PC-3 (cell line): ENCODE measurements at places on chromosomes 6 and 20. TPM values are rescaled to one million over a fixed set of nuclear protein-coding genes. Genes with fewer than 3 reads are reported as not detected.

SLC17A3 gene
- total RNA-seq = not detected in 2 replicates

NKX2-4 gene
- not detected in 2 replicates for total RNA-seq

SIRPA gene
- total RNA-seq = 12.8 and 17.3 TPM in 2 replicates

KCNQ5 gene
- 0.17 TPM in 1 of 2 replicates, not detected in the other for total RNA-seq

COL9A3 gene
- 14.3 and 17.7 TPM in 2 replicates for total RNA-seq

HIVEP2 gene
- 9.1 and 11.9 TPM in 2 replicates for total RNA-seq

SUMO4 gene
- 0.69 TPM in 1 of 2 replicates, not detected in the other for total RNA-seq

LY6G6D gene
- not detected in 2 replicates for total RNA-seq

C20orf141 gene
- not detected in 2 replicates for total RNA-seq

POM121L2 gene
- total RNA-seq = not detected in 2 replicates

ADTRP gene
- total RNA-seq = 2.0 TPM in 1 of 2 replicates, not detected in the other

SYCP2 gene
- total RNA-seq = 0.86 and 1.8 TPM in 2 replicates

HMGCLL1 gene
- total RNA-seq = not detected in 2 replicates

PDYN gene
- total RNA-seq = not detected in 2 replicates

SEL1L2 gene
- not detected in 2 replicates for total RNA-seq

OPN5 gene
- not detected in 2 replicates for total RNA-seq
